Coronary artery (tissue), 2 donors: ENCODE measurements at places on chromosomes 1 and 21.

DNA sequence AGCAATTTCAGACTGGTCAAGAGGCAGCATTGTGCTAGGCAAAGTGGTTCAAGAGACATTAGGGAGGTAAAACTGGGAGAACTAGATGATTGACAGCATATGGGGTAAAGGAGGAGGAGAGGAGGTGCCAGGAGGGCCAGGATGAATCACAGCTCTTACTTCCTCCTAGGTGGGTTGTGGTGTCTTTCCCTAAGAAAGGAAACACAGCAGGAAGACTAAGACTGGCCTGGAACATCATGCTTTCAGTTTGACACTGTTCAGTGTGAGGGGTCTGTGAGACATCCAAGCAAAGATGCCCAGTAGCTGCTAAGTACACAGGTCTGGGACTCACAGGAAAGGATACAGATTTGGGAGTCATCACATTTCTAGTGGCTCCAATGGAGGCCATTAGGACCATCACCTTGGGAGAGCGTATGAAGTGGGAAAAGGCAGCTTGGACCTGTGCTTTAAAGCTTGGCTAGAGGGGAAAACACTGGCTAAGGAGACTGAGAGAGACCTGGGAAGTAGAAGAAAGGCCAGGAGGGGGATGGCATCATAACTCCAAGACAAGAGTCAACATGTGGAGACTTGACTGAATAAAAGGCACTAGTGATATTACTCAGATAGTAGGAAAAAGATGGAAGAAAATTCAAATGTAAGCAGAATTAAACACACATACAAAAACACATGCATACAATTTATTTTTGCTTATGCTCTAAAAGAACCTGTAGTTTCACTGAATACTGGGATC lies 17.3 kb downstream of the CD58 start:
- no peak for DNase-seq

GRCh38 chr1:65108025-65108642 lies 39.9 kb upstream of the AK4 start:
- peak; percentile 1 for DNase-seq

- no peak for DNase-seq
Measured at GRCh38 chr1:116725798-116726197, 28.4 kb upstream of the CD2 start.

GRCh38 chr1:154304664-154305337 lies 16.1 kb upstream of the AQP10 start:
- DNase-seq, result no peak
